ENCODE measurements at places on chromosomes 7 and 10.

- peak; percentile 37 for DNase-seq
Measured at GRCh38 chr7:23055582-23056178, 41.8 kb upstream of the HYCC1 start.

GRCh38 chr10:58645416-58646146 lies 132.9 kb downstream of the BICC1 start:
- no peak for DNase-seq

DNA sequence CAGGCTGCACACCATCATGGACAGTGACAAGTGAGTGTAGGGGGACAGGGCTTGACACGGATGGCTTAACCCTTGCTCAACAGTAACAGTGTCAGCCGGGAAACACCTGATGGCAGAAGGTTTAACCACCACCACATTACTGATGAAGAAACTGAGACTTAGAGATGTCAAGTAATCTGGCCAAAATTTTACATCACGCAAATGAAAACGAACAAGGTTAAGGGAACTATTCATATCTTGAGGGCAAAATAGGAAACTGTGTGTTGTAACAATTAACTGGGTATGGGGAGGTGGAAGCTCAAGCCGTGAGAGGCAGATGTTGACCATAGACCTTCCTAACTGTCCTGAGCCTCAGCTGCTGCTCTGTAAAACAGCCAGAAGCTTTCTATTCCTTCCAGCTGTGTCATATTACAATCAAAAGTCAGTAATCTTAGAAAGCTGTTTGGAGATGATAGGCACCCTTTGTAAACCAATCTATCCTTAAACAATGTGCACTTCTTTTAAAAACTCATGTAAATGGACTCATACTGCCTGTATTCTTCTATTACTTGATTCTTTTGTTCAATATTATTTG lies 68.4 kb downstream of the ABCC2 start:
- no peak for DNase-seq

GRCh38 chr10:123795846-123796590 lies 95.6 kb downstream of the CPXM2 start:
- DNase-seq = no peak

GRCh38 chr10:95566136-95566535 lies 5.0 kb upstream of the SORBS1 start:
- DNase-seq = no peak

DNA sequence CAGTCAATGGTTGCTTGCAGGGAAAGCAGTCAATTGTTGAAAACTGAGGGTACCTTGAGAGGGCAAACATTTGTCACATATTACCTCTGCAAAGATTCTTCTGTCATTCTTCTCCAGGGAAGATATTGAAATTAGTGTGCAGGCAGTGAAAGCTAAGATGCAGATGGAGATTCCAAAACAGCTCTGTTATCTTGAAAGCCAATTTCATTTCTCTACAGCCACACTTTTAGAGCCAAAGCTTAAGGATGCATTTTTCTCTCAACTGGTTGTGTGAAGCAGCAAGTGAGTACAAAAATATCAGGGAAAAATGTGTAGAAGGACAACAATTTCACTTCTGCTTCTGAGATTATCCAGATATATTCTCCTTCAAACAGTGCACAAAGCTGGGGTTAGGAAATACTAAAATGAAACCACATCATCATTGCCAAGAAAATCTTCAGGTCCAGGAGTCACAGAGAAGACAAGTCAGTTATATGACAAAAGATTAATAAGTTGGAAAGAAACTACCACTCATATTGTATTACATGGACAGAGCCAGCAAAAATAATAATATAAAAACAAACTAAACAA lies 16.3 kb downstream of the SGMS1 start:
- DNase-seq = no peak

DNA sequence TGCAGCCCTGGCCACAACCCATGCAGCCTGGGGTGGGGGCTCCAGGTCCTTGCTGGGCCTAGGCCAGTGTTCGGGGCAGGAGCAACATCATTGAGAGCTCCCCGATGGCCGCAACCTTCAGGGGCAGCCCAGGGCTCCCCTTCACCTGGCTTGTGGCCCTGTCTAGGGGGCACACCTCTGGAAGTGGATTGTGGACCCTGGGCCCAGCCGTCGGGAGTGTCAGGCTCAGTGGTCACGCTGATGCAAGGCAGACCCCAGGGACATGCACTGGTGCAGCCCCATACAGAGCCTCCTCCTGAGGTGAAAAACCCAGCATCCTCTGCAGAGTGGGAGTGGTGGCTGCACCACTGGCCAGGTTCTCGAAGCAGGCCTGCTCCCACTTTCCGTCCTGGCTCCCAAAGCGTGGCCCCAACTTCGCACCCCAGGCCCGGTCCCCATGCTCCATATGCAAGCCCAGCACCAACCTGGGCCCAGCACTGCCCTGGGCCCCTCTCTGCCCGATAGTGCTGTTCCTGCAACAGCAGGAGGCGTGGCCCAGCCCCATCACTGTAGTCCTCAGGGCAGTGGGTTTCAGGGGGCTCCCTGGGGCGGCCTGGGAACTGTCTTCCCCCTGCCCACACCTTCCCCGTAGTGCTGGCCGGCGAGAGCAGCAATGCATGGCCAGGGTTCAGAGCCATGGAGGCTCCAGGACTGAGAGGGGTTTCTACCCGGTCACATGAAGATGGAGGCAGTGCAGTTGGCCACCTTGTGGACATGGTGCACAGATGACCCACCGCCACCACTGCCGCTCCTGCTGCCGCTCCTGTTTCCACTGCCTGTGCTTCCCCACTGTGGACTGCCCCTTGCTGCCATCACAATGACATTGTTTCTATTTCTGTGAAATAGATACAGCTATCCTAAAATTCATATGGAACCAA lies 303.9 kb upstream of the NRG3 start:
- DNase-seq = no peak

- peak; percentile 2 for DNase-seq
Measured at GRCh38 chr7:10939237-10939910, 34.3 kb upstream of the PHF14 start.

DNA sequence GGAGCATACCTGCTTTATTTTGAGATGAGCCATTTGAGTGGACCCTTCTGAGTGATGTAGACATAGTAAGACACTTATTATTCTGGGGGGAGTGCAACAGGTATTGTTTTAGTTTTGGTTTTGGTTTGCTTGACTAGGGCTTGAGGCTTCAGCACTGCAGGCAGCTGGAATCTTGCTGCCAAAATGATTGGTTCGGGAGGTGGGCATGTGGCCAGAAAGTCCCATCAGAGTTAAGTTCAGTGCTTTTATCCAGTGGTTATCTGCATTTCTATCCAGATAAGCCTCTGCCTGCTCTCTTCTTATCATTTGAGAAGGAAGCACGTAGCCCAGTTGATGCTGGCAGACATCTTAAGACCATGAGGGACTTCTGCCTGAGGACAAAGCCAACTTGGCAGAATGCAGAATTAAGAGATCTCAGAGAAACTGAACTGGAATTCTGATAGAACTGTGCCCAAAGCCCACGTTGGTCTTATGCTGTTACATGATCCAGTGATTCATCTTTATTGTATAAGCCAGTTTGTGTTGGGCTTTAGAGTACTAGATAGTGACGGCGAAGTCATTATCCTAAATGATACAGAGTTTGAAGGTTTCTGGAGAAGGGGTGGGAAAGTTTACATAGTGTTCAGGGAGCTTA lies 9.6 kb upstream of the JAZF1 start:
- no peak for DNase-seq

DNA sequence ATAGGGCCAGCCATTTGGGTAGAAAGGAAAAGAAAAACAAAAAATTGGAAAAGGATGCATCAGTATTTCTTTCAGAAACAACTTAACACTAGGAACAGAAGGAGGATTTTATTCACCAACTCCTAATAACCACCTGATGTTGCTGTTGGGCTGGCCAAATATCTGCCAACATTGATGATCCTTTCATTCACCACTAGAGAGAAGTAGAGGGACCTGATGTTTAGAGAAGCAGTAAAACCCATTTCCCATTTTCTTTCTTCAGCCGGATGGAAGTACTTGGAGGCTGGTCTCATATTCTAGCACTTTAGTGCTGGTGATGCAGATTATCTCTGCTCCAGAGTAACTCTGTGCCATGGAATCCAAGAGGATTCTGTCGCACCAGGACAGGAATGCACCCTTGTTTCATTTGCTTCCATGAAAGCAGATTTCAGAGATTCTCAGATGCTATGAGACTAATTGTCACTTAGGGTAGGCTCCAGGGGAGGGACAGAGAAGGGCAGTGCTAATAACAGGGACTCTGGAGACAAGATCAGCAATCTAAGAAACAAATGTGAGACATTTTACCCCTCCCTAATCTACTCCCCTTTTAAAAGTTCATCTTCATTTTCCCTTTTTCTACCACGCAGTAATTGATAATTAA lies 3.1 kb downstream of the KLLN start:
- DNase-seq = no peak

GRCh38 chr7:147428075-147428474 lies 1162.5 kb upstream of the C7orf33 start:
- no peak for DNase-seq

DNA sequence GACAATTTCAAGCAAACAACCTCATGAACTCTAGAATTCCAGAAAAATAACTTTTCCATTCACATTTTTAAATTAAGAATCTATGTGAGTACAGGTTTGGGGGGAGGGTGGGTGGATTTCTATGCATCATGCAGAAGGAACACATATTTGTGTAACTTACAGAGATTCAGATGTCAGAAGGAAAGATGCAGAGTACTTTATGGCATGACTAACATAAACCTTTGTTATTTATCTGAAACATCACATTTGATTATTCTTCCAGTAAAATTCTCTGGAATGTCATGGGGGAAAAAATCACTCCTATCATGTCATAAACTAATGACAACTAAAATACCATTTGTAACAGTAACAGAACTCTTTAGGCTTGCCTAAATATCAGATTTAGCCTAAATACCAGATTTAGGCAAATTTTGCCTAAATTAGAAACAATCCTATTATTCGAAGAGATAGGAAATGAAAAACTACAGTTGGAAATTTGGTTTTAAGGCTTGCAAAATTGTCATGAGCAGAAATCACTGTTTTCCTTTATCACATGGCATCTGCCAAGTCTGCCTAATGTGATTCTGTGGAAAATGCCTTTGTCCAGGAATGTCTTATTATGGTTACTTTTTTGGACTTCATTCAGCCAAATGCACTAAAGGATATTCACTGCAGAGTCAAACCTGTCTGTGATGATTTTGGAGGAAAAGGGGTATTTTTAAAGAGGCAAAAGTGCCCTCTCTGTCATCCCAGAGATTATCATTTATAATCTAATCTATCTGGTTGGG lies 527.7 kb upstream of the CELF2 start:
- DNase-seq = no peak

DNA sequence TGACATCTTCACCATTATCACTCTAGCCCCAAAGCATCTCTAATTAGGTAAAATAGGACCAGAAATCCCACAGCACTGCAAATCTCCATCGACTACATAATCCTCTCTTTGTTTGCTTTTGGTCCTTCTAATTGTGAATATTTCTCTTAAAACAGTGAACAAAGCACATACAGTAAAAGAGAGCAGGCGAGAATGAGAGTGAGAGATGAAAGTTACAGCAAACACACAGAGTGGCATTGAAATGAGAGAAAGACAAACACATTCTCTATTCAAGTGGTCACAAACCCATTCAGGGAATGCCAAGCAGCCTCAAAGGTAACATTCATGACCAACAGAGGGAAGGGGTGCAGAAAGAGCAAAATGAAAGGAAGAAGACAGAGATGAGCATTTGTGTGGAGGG lies 109.8 kb upstream of the PTN start:
- no peak for DNase-seq

DNA sequence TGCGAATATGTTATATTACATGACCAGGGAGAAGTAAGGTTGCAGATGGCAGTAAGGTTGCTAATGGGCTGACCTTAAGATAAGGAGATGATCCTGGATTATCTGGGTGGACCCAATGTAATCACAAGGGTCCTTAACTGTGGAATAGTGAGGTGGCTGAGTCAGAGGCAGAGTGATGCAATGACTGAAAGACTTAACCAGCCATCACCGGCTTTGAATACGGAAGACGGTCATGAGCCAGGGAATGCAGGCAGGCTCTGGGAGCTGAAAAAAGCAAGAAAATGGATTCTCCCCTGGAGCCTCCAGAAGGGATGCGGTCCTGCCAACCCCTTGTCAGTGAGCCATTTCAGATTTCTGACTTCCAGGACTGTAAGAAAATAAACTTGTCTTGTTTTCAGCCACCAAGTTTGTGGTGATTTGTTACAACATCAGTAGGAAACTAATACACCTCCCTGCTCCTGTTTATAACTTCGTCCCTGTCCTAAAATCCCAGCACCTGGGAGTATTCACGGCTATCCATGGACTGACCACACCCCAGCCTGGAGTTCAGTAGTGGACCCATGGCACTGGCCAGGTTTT lies 4.6 kb upstream of the C10orf95 start:
- no peak for DNase-seq

- DNase-seq = no peak
Measured at GRCh38 chr7:33727315-33727714, 178.0 kb upstream of the BMPER start.

GRCh38 chr10:30755441-30755953 lies 125.9 kb upstream of the LYZL2 start:
- DNase-seq = no peak

DNA sequence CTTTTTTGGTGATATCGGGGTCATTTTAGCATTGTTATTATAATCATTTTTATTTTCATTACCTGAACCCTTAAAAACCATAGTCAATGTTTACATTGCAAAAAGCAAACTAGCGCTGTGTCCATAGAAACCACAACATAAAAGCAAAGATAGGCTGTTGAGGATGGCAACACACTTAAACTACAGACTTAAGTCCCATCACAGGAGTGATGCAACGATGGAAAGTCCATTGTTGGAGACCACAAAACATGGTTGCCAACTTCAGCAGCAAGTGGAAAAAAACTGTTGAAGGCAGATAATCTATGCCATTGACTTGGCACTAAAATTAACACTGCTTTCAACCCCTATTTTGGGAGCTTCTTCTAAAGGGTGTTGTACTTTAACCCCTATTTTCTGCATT lies 398.8 kb upstream of the IGFBP3 start:
- no peak for DNase-seq

- no peak for DNase-seq
Measured at GRCh38 chr10:78533098-78533497, 499.4 kb downstream of the RPS24 start.

GRCh38 chr10:51241461-51241860 lies 167.2 kb downstream of the PRKG1 start:
- DNase-seq = no peak

- no peak for DNase-seq
Measured at GRCh38 chr7:71705217-71705616, 573.3 kb downstream of the GALNT17 start.

- no peak for DNase-seq
Measured at GRCh38 chr7:73512018-73512780, 9.9 kb downstream of the BAZ1B start.

GRCh38 chr7:25454020-25454419 lies 225.7 kb upstream of the NPVF start:
- no peak for DNase-seq

DNA sequence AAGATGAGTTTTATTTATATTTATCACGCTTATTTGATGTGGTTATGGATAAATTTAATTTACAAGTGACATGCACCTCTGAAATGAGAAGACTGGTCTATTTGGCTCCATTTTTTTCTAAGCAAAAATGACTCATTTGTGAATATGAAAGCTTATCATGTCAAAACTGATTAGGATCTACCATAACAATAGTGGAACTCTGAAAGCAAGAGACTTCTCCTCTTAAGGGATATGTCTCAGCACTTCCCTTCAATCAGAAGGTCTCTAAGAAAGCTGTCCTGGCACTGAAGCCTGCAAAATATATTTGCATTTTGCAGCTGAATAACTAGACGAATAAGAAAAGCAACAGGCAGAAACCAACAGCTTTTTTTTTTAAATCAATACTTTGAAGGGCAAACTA lies 12.7 kb downstream of the FAS start:
- DNase-seq = no peak
